ENCODE measurements at places on chromosomes 2 and 18.

- DNase-seq: no peak
These were observed 16.4 kb upstream of the ZNF385B start for GRCh38 chr2:179877601-179878364.

- peak; percentile 85 for DNase-seq
These were observed 75.5 kb upstream of the STON1 start for GRCh38 chr2:48454504-48454903.

DNA sequence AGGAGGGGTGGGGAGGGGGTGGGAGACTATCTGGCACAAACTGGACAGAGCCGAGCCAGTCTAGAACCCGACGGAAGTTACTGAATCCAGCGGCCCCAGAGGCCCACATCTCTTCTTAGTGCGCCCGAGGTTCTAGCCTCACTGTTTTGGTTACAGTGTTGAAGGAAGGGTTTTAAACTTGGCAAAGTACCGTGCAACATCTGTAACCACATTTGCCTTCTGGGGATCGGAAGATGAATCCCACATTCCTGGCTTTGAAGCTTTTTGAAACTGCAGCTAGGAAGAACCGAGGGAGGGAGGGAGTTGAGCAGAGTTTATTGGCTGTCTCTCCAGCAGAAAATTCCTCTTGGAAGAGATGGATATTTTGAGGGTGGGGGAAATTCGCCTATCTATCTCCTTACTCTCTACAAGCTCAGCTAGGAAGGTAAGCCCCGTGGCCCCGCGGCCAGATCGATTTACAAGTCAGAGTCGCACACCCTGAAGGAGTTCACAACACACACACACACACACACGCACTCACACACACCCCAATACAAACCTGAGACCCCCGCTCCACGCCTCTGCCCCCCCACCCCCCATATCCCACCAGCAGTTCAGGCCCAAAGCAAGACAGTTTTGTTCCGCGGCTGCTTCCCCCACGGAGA, 1.0 kb downstream of the ACVR1 start:
- DNase-seq: peak; percentile 5

DNA sequence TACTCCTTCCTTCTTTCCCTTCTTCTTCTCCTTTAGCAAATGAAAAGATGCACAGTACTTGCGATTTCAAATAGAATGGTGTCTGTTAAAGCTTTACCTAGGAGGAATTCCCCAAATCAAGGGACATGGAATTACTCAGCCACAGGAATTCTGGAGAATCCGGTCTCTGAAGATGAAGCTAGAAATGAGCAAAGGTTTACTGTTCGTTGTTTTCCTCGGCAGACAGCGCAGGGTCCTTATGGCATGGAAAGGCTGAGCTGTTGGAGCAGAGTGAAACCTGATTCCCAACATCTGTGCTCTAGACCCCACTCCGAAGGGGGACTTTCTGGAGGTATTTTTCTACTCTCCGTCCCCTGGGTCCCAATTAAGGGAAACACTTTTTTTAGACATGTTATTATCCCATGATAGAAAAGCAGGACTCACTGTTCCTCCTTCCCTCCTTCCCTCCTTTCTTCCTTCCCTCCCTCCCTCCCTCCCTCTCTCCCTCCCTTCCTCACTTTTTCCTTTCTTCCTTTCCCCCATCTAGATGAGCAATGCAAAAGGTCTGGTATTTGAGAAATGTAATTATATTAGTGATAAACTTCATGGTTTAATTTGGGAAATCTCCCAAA, 47.1 kb downstream of the CDCA7 start:
- no peak for DNase-seq

GRCh38 chr2:192267484-192267883, 72.8 kb upstream of the TMEFF2 start:
- DNase-seq: peak; percentile 2
